Stimulated activated CD4-positive, alpha-beta T cell treated with anti-CD3 and anti-CD28 coated beads, TNF-alpha, amount 100 ng/mL, for 48 hours (primary cell): ENCODE measurements at places on chromosomes 12 and 14.
A peak's percentile ranks its signal among the peaks of the same experiment; 100 is the strongest.

- DNase-seq = no peak
These were observed 32.0 kb downstream of the MYL2 start for GRCh38 chr12:110888256-110888991.

GRCh38 chr14:20697273-20698017 is 8.9 kb downstream of the ANG start:
- peak; percentile 36 for DNase-seq

DNA sequence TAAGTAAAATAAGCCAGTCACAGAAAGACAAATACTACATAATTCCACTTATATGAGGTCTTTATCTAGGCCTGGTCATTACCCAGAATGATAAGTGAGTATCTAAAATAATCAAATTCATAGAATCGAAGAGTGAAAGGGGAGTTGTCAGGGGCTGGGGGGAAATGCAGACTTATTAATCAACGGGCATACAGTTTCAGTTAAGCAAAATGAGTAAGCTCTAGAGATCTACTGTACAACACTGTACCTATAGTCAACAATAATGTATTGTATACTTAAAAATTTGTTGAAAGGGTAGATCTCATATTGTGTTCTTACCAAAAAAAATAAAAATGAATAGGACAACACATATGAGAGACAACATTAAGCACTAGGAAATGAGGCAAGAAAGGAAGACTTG is 13.3 kb downstream of the BTBD7 start:
- no peak for DNase-seq

DNA sequence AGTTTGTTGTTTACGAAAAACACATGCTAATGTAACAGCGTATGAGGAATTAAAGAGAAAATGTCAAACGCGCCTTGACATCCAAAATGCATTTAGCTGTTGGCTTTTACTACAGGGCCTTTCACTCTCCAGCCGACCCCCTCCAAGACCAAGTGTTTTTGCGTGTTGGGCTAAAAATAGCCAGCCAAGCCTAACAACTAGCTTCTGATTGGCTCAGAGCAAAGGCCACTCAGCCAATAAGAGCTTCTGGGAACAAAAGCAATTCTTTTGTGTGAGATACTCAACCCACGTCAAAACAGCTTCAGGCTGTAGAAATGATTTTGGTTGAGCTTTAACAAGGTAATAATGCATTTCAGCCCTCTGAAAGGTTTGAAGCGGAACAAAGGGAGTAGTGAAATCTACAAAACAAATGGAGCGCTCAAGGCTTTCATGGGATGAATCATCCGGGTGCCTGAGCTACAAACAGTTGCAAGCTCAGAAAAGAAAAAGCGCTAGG is 198.7 kb upstream of the DCN start:
- DNase-seq = no peak

DNA sequence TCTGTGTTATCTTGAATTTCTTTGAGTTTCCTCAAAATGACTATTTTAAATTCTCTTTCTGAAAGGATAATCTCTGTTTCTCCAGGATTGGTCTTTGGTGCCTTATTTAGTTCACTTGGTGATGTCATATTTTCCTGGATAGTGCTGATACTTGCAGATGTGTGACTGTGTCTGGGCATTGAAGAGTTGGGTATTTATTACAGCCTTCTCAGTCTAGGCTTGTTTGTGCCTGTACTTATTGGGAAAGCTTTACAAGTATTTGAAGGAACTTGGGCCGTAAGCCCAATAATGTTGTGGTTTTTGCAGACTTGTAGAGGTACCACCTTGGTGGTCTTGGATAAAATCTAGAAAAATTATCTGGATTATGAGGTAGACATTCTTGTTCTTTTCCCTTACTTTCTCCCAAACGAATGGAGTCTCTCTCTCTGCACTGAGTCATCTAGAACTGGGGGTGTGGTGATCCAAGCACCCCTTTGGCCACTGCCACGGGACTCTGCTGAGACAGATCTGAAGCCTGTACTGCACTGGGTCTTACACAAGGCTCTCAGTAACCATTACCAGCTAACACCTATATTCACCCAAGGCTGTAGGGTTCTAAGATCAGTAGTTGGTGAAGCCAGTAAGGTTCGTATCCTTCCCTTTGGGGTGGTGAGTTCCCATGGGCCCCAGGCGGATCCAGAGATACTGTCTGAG is 703.7 kb upstream of the MGAT4C start:
- no peak for DNase-seq

DNA sequence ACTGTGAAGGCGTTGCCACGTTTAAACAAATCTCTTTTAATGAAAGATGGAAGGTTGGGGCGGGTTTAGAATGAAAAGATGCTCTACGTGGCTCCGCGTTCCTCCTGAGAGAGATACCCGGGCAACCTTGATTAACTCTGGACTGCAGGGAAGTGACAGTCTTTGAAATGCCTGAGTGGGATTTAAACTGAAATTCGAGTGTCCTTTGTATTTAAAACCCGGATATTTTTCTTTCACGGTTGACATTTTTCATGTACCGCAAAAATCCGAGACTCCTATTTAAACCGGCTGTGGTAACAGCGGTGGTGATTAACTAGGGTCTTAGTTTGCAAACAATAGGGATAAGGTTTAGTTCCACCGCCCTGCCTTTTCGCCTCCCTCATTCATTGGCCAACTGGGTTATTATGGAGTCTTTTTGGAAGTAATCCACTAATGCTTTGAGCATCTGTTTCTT is 707 bp downstream of the G2E3 start:
- no peak for DNase-seq

GRCh38 chr12:77485961-77486854 is 344.5 kb upstream of the NAV3 start:
- no peak for DNase-seq

GRCh38 chr14:23365732-23366425 is 907 bp upstream of the EFS start:
- DNase-seq = no peak

GRCh38 chr12:42855362-42855950 is 265.9 kb upstream of the PRICKLE1 start:
- DNase-seq = no peak

DNA sequence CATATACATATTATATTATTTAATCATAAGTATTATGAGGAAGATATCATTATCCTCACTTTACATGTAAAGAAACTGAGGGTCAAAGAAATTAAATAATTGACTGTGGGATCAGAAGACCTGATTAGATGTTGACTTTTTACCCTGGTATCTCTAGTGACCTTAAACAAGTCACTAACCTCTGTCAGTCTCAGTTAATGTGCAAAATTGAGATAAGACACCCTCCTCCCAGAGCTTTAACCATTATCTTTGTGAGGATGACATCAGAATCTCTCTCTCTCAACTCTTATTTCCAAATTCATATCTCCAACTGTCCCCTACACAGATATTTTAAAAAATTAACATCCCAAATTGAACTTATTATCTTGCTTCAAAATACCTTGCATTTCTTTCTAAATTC is 177.8 kb downstream of the KLHL28 start:
- DNase-seq = no peak

GRCh38 chr12:33296529-33296928 is 143.1 kb downstream of the SYT10 start:
- DNase-seq = no peak

GRCh38 chr14:68463705-68464374 is 329.0 kb downstream of the ZFP36L1 start:
- no peak for DNase-seq

- no peak for DNase-seq
These were observed 10.9 kb upstream of the DLK1 start for GRCh38 chr14:100715803-100716202.

- DNase-seq = no peak
These were observed 21.5 kb upstream of the IFNG start for GRCh38 chr12:68180792-68181744.

- DNase-seq = no peak
These were observed 81.1 kb upstream of the ST8SIA1 start for GRCh38 chr12:22415342-22416309.

- no peak for DNase-seq
These were observed 49.8 kb downstream of the CPM start for GRCh38 chr12:68883151-68883550.

DNA sequence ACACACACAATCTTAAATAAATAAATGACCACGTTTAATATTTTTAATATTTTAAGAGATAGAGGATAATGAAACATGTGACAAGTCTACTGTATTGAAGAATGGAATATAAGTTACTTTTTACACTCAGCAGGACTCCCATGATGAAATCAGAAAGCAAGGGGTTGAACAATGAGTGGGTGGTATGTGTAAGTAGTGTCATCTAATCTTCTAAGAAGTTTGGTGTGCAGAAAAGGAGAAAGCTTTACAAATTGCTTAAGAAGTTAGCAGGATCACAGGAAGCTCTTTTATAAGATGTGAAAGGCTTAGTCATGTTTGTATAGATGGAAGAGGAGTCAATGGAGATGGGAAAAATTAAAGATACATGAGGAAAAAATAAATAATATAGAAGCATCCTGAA is 47.8 kb downstream of the SLC15A5 start:
- no peak for DNase-seq

DNA sequence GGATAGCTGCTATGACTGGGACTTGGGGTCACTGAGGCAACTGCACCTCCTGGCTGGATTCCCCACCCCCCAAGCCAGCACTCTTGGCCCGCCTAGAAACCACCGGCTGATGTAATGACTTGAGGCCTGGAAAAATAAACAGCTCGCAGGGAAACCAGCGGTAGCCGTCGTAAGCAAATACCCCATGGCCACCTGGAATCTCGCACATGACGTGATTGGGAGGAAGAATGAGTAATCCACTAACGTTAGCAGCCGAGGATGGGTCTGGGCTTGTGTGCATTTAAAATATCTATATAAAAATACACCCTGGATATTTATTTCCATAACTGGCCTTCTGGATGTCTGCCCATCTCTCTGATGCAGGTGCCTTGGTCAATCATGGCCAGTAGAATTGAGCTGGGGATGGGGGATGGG is 120.1 kb downstream of the SMOC1 start:
- DNase-seq = no peak

- DNase-seq = no peak
These were observed 21.3 kb upstream of the TCP11L2 start for GRCh38 chr12:106281056-106281782.

DNA sequence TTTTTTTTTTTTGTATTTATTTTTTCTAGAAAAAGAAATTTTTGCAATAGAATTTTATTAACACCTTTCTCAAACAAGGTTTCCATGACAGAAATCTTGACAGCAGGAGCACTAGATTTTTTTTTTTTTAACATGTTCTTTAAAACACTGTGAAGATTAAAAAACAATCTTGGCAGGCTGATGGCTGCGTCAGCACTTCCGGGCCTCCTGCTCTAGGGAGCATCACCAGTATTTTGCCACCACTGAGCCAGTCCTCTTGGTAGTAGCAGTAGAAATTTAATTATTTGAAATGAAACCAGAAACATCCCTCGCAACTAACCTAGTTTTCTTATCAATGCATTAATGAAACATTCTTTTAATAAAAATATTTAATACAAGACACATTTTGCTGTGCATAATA is 99.6 kb downstream of the APAF1 start:
- no peak for DNase-seq

GRCh38 chr14:61573748-61574513 is 121.4 kb upstream of the HIF1A start:
- DNase-seq = no peak

- no peak for DNase-seq
These were observed 5.9 kb upstream of the TULP3 start for GRCh38 chr12:2884810-2885209.

- no peak for DNase-seq
These were observed 186.3 kb downstream of the DACT1 start for GRCh38 chr14:58824106-58824505.

GRCh38 chr14:20971705-20972021 is 16.4 kb downstream of the RNASE2 start:
- no peak for DNase-seq

- no peak for DNase-seq
These were observed 49.5 kb downstream of the KDM2B start for GRCh38 chr12:121531356-121531750.

DNA sequence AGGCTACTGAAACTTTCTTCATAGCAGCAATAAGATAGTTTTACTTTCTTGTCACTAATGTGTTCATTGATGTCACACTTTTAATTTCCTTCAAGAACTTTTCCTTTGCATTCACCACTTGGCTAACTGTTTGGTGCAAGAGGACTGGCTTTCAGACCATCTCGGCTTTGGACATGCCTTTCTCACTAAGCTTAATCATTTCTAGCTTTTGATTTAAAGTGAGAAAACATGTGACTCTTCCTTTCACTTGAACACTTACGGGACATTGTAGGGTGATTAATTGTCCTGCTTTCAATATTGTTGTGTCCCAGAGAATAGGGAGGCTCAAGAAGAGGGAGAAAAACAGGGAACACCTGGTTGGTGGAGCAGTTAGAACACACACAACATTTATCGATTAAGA is 41.9 kb downstream of the IFNG start:
- DNase-seq = no peak

DNA sequence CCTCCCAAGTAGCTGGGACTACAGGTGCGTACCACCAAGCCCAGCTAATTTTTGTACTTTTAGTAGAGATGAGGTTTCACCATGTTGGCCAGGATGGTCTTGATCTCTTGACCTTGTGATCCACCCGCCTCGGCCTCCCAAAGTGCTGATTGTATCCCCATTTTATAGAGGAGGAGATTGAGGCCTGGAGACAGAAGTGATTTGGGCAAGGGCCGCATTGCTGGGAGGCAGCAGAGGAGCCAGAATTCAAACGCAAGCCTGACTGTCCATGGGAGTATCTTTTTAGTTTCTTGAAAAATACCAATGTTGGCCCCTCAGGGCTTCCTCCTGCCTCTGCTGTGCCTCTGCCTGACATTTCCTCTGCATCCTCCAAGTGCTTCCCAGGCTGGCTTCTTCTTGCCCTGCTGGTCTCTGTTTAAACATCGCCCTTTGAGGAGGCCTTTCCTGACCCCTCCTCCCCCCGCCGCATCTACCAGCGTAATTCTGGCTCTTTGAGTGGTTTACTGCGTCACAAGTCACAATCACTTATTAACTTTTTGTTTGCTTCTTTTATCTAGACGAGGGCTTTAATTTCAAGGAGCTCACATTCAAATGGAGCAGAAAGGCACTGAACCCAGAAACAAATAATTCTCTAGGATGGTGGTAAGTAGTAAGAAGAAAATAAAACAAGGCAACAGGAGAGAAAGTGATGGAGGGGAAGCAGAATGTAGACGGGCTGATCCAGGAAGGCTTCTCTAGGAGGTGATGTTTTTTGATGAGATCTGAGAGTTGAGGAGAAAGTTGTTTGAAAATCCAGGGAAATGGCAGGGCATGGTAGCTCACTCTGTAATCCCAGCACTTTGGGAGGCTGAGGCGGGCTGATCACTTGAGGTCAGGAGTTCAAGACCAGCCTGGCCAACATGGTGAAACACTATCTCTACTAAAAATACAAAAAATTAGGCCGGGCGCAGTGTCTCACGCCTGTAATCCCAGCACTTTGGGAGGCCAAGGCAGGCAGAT is 91.0 kb upstream of the MED13L start:
- no peak for DNase-seq

DNA sequence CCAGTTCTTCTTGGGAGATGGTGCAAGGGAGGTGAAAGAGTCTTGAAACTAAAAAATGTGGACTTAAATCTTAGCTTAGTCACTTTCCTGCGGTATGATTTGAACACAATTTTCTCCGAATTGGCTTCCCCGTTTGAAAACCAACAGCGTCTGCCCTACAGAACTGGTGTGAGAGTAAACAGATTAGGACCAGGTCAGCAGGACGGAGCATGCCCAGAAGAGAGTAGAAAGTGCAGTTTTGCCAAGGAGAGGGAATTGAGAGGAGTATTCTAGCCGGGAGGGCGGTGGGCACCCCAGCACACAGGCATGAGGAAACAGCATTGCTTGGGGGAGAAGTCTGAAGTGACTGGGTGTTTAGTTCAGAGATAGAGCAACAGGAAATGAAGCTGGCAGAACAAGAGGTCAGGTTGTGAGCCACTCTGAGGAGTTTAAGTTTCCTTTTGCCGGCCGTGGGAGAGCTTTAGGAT is 927.1 kb downstream of the VRK1 start:
- no peak for DNase-seq
